Esophagus squamous epithelium (tissue), 5 donors: ENCODE measurements at places on chromosomes 7 and 10.

DNA sequence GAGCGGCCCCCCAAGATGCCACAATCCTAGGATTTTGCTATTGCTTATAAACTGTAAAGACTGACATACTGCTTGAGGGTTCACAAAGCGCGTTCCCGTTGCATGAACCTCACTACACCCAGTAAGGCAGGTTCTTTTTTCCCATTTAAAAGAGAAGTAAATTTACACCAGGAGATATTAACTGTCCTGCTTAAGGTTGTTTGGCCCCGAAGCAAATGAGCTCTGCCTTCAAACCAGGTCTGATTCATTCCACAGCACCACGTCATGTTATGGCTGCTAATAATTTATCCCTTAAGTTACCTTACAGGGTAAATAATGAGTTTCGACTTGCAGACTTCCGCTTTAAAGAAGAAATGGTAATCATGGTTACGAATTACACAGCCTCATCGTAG, 559 bp upstream of the FKBP14 start:
- no peak for DNase-seq

DNA sequence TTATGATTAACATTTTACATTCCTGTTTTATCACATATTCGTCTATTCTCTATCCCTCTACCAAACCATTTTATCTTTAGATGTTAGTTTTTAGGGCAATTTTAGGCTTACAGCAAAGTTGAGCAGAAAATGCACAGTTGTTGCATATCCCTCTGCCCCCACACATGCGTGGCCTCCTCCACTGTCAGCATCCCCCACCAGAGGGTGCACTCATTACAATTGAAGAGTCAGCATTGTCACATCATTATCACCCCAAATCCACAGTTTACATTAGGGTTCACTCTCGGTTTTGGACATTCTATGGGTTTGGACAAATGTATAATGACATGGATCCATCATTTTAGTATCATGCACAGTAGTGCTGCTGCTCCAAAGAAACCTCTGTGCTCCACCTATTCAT, 86.4 kb downstream of the WDR37 start:
- DNase-seq = no peak

GRCh38 chr10:84406561-84406960, 78.2 kb downstream of the CCSER2 start:
- DNase-seq = no peak

- DNase-seq = no peak
Measured at GRCh38 chr10:31689233-31689632, 239.4 kb downstream of the ARHGAP12 start.

DNA sequence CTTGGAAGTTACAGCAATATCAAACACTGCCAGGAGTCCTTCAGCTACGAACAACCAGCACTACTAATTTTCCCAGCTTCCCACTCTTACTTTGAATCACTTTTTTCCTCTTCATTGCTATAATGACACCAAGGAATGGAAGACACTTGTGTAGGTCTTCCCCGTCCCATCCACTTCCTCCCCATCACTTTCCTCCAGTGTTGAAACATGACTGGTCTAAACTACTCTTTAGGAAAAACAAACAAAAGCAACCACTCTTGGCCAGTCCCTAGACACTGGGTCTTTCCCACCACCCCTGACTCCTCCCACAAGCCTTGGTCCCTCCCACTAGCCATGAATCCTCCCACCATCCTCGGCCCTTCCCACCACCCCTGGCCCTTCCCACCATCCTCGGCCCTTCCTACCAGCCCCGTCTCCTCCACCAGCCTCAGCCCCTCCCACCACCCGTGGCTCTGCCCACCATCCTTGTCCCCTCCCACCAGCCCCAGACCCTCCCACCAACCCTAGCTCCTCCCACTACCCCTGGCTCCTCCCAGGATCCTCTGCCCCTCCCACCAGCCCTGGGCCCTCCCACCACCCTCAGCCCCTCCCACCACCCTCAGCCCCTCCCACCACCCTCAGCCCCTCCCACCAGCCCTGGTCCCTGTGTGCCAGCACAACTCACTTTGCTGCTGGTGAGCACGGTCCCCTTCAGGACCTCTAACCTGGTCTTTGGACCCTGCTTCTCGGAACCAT, 68.5 kb downstream of the CXCL12 start:
- no peak for DNase-seq

GRCh38 chr10:63760034-63760707, 239.0 kb downstream of the REEP3 start:
- DNase-seq = no peak
